Tibial nerve (tissue), 4 donors: ENCODE measurements at places on chromosomes 2 and 18. TPM values are rescaled to one million over a fixed set of nuclear protein-coding genes. Genes with fewer than 3 reads are reported as not detected.

- no peaks in the 10 kb centered on the region for H3K27me3 ChIP-seq
- DNase-seq, result no peak
Measured at GRCh38 chr18:47113796-47114540, 36.3 kb downstream of the HDHD2 start.

- no peaks in the 10 kb centered on the region for H3K27me3 ChIP-seq
- DNase-seq, result no peak
- H3K36me3 ChIP-seq, result no peaks in the 10 kb centered on the region
- H3K4me1 ChIP-seq, result no peaks in the 10 kb centered on the region
Measured at GRCh38 chr2:228063558-228063957, 117.9 kb downstream of the SPHKAP start.

DNA sequence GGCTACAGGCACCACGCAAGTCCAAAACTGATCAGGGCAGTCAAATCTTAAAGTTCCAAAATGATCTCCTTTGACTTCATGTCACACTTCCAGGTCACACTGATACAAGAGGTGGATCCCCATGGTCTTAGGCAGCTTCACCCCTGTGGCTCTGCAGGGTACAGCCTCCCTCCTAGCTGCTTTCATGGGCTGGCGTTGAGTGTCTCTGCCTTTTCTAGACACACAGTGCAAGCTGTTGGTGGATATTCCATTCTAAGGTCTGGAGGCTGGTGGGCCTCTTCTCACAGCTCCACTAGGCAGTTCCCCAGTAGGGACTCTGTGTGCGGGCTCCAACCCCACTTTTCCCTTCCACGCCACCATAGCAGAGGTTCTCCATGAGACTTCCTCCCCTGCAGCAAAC lies 838.2 kb upstream of the CHAC2 start:
- no peak for DNase-seq
- no peak overlapping the region for H3K27ac ChIP-seq
- no peaks in the 10 kb centered on the region for H3K36me3 ChIP-seq
- H3K27me3 ChIP-seq, result no peaks in the 10 kb centered on the region
- H3K4me3 ChIP-seq, result no peak overlapping the region
- peaks cover 5% of the 10 kb centered on the region for H3K4me1 ChIP-seq

GRCh38 chr2:215797676-215798075 lies 215.7 kb downstream of the MREG start:
- no peaks in the 10 kb centered on the region for H3K4me1 ChIP-seq
- H3K27ac ChIP-seq, result no peak overlapping the region
- no peak for DNase-seq
- no peaks in the 10 kb centered on the region for H3K27me3 ChIP-seq

DNA sequence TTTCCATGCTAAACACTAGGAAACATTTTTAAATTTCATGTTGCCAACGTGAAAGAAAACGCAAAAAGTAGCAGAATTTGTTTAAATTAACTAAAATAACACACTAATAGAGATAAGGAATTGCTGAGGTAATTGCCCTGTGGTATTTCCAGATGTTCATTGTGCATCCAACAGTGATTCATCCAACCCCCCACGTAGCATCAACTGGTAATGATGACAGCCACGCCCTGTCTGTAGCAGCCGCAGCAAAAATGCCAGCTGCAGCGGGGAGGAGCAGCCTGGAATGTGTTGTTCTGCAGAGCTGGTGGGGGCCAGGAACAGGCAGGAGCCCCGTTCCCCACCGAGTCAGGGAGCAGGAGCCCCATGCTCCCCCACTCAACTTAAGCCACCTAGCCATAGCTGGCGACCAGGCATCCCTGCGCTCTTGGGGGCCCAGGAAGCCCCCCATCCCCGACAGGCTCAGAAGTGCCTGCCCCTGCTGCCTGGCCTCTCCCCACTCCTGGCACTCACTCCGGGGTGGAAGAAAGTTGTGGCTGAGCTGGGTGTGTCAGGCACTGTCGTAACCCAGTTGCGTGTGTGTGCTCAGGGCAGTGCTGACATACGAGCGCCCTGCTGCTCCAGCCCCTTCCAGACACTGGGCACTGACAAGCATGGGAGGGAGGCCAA lies 695.1 kb upstream of the ACVR2A start:
- H3K4me3 ChIP-seq, result no peak overlapping the region
- no peak overlapping the region for H3K27ac ChIP-seq
- no peaks in the 10 kb centered on the region for H3K27me3 ChIP-seq
- no peaks in the 10 kb centered on the region for H3K36me3 ChIP-seq
- no peaks in the 10 kb centered on the region for H3K4me1 ChIP-seq

The DCC gene
- total RNA-seq, result 0.84 TPM

The MRPS5 gene
- total RNA-seq, result 56.8 TPM

The RMDN2 gene
- total RNA-seq, result 14.4 TPM

The ITPRIPL1 gene
- 2.5 TPM for total RNA-seq

The GKN2 gene
- total RNA-seq, result not detected
